ENCODE measurements at places on chromosomes 1 and 21.
A peak's percentile ranks its signal among the peaks of the same experiment; 100 is the strongest.

DNA sequence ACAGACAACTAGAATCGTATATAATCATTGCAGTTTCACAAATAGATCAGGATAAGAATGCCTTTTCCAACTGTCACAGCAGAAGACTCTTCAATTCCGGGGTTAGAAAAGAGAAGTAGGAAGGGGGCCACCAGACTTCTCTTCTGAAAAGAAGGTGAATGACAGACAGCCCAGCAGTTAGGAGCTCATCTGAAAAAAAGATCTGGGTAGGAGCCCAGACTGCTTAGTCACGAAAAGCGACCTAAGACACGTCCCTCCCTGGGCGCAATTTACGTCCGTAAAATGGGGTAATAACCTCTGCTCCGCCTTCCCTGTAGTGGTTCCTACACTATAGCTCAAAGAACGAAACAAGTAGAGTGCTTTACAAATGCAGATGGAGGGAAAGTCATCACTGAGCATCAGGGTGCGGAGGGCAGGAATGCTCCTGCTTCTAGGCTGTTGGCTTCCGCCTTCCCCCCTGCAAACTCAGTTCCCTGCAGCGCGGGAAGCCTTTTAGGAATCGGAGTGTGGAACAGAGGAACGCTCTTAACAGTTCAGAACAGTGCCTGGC, 582 bp downstream of the ORC1 start:
- peak; percentile 57 for DNase-seq

- no peak for DNase-seq
These were observed 20.1 kb upstream of the S100A10 start for GRCh38 chr1:152013664-152014237.

DNA sequence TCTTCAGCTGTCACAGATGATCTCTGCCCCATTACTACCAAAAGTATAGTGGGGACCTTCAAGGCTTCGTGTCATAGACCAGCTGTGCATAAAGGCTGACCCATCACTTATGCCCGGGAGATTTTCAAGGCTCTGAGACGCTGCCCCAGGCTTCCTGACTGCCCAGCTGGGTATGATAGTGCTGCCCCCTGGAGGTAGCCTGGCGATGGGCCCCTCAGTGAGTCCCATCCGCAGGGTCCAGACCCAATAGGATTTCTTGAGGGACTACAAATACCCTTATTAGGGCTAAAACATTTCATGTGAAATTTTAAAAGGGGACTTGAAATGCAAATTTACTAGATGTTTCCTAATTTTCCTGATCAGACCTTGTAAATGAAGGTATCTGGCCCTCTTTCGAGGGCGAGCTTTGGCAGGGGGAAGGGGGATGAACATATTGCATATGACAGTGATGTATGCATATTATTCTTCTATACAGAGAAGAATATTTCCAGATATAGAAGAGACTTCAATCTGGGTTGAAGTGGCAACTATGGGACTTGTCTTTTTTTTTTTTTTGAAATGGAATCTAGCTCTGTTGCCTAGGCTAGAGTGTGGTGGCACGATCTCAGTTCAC, 11.7 kb upstream of the FCMR start:
- no peak for DNase-seq

GRCh38 chr1:43875331-43875730, 58.3 kb upstream of the ARTN start:
- DNase-seq, result no peak

DNA sequence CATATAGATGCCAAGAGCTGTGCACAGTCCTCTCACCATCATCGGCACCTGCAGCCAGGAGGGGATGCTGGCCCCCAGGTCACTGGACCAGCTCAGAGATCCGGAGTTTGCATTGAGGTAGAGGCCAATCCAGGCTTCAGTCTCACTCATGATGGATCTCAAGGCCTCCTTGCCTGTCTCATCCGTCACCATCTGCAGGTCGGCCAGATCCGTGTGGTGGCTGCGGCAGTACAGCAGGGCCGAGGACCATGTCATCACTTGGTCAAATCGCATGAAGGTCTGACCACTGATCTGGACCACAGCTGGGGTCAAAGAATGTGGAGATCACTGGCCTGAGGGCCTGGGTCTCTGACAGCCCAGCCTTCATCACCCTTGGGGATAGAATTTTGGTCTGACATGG, 6.6 kb downstream of the CLEC20A start:
- DNase-seq, result no peak

- DNase-seq, result no peak
These were observed 72.0 kb downstream of the ZNF281 start for GRCh38 chr1:200337831-200338230.

GRCh38 chr1:207987164-207987563, 76.2 kb upstream of the CD34 start:
- no peak for DNase-seq

DNA sequence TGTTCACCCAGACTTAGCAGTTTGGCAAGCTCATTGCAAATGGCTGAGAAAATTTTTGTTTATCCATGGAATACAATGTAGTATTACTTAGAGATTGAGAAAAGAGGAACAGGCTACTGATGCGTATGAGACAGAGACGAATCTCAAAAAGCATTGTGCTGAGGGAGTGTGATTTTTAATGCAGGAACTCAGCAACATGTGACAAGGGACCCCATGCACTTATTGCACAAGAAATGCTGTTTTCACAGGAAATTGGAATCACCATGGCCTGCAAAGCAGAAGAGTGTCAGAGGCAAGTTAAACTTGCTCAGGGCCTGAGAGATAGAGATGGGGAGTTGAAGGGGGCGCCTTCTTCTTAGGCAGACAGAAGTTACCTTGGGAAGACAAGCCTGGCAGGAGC, 32.6 kb upstream of the TLR5 start:
- no peak for DNase-seq

- DNase-seq, result no peak
These were observed 22.2 kb upstream of the RUNX1 start for GRCh38 chr21:35071347-35071746.

DNA sequence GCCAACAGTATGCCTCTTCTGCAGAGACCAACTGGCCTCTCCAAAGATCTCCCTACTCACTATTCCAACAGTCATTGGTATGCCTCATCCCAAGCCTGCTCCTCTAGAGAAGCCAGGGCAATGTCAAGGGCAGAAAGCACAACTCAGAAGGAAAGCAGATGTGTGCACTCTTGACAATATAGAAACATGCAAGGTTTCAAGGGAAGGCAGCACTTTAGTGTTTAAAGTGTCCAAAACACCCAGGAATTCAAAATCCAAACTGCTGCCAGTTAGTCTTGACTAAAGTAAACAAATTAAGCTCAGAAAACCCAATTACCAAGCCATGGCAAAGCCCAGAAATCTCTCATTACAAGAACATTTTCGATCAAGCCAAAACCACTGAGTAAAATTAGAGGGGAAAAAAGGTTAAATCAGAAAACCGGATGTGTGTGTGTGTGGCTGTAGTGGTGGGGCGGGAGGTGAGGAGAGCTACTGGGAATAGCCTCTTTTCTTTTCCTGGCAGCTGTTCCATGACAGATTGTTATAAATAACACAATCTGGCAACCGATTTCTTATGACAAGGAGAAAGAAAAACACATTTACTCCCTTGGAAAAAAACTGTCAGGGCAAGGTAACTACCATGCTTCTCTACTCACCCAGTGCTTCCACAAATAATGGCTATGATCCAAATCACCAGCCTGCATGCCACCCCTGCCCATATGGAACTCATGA, 39.2 kb downstream of the EIF2B3 start:
- DNase-seq, result no peak

DNA sequence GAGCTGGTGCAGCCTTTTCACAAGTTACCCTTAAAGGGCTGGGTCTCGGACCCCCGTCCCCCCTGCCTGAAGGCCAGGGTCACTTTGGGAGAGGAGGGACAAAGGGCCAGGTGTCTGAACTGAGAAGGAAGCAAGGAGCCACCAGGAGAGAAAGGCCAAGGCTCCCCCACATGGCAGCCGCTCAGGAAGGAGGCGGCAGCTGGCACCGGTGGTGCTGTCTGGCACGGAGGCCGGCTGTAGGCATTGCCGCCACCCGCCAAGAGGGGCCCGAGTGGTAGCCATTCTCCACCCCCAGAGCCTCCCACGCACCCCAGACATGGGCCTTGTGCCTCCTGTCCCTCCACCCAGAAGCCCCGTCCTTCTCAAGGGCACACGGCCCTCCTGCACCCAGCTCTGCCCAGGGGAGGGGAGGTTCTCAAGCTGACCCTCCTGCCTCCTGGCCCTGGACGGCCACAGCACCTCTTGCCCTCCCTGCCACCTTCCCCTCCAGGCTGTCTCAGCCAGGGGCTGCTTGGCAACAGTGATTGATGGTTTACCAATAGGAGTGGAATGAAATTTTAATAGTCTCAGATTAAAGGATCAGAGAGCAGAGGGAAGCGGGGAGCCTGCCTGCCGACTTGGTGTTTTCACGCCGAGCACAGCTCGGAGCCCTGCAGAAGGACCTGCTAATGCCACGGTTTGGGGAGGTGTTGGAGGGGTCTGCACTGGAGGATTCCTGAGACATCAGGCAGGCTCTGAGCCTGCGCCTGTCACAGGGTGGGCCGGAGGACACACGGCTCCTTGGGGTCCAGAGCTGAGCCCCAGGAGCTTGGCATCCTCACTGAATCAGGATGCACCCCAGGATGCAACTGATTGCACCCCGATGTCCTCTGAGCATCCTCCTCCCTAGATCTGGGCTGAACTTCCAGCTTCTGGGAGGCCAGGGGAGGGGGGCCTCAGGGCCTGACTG, 211.9 kb upstream of the VAMP3 start:
- no peak for DNase-seq

GRCh38 chr1:172482044-172482443, 38.2 kb upstream of the PIGC start:
- no peak for DNase-seq

DNA sequence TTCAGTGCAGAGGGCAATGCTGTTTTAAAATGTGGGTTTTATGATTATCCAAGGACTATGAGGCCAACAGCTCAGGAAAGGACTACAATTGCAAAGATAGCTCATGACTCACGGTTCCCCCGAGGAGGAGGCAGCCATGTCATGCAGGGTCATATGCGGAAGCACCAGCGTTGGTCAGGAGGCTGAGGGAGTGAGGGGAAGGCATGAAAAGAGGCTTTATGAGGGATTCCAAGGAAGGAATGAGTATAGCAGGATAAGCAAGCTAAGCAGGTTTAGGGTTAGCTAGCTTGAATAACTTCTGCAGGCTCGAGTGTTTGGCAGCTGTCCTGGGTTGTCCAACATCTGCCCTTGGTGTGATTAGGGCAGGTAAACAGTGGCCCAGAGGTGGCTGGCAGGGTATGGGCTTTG, 495.1 kb downstream of the SETD4 start:
- DNase-seq, result no peak

GRCh38 chr1:43225168-43225567, 44.6 kb upstream of the TMEM125 start:
- no peak for DNase-seq
